K562 (cell line): ENCODE measurements at places on chromosomes 2 and 18.

DNA sequence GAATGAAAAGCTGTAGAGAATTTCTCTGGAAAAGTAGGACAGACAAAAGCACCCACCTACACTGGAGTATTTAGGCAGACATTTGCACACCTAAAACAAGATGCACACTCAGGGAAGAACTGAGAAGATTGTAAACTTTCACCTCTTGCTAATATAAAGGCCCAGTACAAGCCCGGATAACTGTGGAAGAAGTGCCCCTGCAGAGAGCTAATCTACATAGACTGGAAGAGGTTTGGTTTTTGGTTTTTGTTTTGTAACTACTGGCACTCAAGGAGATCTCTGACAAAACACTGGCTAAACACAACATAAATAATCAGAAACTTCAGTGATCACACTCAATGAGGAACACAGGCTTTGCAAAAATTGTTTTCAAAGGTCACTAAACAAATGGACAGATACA lies 782.2 kb upstream of the SLC8A1 start:
- DNase-seq = no peak

GRCh38 chr2:98702127-98702802 lies 28.7 kb downstream of the MGAT4A start:
- no peak for DNase-seq

DNA sequence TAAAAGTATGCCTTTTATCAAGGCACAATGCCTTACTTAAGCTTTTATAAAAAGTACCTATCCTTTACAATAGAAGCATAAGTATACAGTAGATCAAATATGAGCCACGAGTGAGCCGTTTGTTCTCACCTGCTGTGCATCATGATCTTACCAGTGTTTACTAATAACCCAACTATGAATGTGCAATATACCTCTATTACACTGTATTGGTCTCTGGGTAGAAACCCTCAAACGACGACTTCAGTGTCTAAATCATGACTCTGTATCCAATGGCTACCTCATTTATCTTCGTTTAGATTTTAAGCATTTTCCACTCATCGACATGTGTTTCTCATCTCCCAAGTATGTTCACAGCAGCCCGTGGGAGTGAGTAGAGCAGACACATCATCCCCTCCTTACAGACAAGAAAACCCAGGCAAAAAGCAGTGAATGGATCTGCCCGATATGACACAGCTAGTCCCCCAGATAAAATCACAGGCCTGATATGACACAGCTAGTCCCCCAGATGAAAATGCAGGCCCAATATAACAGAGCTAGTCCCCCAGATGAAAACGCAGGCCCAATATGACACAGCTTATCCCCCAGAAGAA lies 279.8 kb downstream of the TNS1 start:
- DNase-seq = no peak

DNA sequence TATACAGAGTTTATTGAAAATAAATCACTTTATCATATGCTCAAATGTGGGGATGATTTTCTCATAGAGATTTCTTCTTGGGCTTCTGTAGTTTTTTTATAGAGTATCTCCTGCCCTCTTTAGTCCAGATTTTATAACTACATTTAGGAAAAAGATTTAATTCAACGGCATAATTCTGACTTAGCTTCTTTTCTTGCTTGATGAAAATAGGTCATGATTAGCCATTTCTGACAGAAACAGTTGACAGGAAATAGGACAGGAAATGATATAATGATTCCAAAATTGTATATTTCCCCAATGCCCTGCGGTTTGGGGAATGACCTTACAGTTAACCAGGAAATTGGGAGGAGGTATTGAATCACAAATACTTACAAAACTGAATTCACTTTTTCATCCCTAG lies 1531.9 kb upstream of the ACVR2A start:
- DNase-seq = no peak

DNA sequence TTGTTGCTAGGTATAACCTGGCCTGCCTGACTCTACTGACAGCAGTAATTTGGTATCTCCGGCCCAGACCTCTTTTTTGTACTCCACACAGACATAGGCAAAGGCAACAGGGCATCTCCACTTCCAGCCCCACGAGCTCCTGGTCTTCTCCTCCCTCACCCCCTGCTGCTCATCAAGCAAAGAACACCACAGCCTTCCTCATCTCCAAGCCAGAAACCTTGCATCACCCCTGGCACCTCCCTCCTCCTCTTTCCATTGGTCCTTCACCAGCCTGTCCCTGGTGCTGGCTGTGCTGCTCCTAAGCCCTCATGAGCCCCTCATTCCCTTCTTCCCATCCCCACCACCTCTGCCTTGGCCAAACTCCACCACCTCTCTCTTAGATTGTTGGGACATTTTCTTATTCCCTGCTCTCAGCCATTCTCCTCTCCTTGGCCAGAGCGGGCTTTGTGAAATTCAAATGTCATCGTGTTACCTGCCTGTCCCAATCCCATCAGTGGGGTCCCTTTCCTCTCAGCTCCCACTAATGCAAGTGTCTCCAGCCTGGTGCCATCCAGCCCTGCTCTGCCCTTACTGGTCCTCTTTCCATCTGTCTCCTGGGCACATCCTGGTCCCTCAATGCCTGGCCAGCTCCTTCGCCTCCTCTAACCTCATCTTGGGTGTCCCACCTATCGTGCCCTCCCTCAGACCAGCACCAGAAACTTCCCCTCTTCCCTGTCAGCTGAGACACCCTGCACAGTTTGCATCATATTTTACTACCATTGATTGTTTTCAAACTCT lies 77.4 kb downstream of the INHBB start:
- no peak for DNase-seq
